ENCODE measurements at places on chromosomes 1 and 21.

DNA sequence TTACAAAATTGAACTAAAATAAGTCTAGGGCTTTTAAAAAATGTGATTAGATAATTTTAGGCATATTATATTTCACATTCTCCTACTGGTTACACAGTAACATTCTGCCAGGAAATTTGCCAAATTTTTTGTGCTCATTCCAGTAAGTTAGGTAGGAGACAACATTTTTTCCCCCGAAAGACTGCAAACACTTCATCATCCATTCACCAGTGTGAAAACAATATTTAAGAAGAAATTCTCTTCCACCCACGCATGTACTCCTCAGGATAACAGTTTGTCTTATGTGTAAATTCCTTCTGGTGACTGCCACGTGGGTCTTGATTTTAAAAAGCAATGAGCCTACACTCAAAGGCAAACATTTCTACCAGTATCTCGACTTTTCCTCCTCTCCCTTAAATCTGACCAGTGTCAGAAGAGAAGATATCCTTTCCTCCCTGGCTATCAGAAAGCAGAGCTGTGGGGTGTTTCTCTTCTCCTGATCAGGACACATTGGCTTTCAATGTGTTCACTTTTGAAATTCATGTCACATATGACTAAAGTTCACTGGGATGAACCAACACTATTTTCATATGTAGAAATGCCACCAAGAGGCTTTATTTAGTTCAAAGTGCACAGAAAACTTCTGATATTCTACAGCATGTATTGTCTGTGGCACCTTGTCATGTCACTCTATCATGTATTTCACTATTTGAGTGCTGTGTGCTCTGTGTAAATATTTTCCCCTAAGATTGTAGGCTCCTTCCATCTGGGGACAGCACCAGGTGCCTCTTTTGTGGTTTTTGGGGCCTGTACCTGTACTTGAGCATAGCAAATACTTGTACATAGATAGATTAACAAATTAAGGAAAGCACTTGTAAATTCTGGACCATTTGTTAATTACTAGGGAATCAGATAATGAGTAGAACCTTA lies 38.6 kb downstream of the LHX9 start:
- no peak for DNase-seq

DNA sequence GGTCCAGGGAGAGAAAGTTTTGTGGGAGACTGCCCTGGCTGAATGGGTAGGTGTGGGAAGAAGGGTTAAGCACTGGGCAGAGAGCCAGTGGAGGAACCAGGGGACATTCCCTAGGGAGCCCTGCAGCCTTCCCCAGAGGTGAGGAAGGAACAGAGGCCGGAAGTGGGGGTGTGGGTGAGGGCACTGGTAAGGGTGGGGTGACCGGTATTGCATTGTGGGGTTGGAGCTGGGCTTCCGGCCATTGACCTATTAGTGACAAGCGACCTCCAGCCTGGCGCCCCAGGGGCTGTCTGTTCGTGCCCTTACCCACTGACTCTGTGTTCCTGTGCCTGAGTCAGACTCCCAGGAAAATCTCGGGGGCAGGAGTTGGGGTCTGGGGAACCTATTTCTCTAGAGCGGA lies 3.5 kb upstream of the TSPAN1 start:
- no peak for DNase-seq

DNA sequence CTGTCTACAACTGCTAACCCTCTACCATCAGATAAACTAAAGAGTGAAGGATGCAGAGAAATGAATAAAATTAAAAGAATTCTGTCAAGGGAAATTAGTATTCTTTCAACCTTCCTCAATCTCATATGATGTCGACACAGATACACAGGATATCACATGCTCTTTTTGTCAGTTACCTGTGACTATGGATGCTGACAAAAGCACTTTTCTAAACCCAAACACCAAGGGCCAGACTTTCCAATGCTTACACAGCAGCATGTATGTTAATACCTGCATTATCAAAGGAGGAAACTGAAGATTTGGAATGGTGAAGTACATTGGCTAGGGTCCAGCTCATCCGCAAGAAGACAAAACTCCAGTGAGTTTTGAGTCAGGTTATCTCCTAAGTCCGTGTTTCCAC lies 294.0 kb downstream of the SMYD3 start:
- DNase-seq, result no peak

DNA sequence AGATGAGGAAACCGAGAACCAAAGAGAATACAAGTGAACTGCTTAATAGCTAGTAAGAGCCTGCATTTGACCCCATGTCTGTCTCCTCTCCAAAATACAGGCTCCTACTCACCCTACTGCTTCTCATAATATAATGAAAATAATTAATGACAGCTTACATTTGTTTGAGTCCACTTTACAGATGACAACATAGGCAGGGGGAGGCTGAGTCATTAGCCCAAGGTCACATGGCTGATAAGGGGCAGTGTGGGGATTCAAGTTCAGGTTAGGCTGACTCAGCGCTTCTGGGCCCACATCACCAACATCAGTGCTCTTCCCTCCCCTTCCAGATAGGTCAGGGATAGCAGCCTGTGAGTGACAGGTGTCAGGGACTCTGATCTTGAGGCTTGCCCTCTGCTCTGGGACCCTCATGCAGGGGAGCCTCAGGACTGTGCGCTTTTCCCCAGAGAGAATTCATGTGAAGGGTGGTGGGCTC lies 16.2 kb downstream of the AZIN2 start:
- DNase-seq, result no peak

DNA sequence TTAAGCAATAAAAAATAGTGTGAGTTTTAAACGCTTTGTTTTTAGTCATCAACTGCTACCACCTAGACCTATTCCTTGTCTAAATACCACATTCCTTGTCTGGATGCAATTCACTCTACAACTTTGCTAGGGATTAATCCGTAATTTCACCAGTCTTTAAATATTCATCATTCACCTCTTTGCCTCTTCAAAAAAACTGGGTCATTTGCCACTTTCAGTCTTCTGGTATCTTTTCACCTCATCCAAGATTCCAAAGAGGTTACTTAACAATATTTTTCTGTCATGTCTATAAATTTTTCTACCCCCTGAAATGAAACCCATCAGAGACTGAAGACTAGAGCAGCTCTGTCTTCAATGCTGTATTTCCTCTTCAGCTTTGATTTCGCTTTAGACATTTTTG lies 9.5 kb downstream of the PALMD start:
- no peak for DNase-seq

- DNase-seq, result no peak
Observed at GRCh38 chr21:43869486-43870325, 4.7 kb downstream of the AGPAT3 start.

- DNase-seq, result no peak
Observed at GRCh38 chr1:173084292-173084691, 33.6 kb upstream of the TNFSF18 start.

DNA sequence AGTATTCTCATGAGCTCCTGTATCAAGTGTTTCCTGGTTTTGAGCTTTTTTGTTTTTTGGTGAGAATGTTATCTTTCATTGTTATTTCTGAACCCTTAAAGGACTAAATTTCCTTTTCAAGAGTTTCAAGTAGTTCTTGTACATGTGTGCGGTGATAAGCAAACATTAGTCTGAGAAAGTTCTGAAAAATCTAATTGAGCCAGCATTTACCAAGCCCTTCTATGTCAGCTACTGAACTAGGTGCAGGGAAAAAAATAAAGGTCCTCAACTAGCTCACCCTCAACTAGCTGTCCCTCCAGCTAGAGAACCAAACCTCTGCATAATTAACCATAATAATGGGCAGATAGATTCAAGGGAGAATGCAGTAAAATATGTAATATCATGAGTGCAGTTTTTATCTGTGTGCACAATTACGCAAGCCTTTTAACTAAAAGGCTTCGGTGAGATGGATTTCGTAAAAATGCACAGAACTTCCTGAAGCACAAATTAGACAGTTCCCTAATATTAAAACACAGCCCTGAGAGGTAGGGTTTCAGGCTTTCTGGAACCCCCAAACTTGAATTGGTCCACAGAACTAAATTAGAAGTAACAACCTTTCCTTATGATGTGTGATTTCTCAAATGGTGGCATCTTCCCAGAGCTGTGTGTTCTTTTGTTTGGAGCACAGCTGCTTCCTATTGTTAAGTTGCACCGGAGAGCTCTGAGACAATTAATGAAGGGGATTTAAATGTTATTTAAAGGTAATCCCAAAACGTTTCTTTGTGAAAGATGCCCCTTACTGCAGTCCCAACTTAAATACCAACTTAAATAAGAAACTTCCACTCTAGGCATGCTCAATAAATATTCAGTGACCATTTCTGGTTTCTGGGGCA lies 165.8 kb downstream of the NFIA start:
- no peak for DNase-seq

- DNase-seq, result peak; percentile 43
Observed at GRCh38 chr1:206551986-206552326, 44.6 kb downstream of the RASSF5 start.

- no peak for DNase-seq
Observed at GRCh38 chr1:59511476-59512465, 214.9 kb downstream of the FGGY start.

- DNase-seq, result no peak
Observed at GRCh38 chr1:58818976-58819375, 35.1 kb upstream of the JUN start.

DNA sequence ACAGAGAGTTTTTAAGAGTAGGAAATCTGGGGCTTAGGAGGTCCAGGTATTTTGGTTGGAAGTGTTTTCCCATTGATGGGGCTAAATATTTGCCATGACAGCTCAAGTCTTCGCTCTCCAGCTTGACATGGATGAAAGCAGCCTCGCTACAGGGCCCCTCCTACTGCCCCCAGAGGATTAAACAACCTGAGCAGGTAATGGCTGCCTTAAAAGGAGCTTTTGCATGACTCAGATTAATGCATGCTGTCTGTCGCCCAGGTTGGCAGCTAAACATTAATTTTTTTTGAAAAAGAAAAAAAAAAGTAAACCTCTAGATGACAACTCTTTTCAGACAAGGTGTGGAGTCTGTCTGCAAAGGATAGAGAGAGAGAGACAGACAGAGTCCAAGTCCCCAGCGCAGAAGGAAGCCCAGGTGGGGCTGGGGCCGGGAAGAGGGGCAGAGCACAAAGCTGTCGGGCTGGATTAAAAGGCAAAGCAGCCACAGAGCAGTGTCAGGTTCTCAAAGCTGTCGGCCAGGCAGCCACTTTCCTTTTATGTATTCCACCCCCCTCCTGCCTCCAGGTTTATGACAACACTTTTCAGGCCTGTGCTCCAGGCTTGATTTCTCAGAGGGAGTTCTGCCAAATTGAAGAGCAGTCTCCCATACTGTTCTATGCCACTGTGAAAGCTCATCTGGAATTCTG lies 127.9 kb downstream of the CLIC6 start:
- no peak for DNase-seq

DNA sequence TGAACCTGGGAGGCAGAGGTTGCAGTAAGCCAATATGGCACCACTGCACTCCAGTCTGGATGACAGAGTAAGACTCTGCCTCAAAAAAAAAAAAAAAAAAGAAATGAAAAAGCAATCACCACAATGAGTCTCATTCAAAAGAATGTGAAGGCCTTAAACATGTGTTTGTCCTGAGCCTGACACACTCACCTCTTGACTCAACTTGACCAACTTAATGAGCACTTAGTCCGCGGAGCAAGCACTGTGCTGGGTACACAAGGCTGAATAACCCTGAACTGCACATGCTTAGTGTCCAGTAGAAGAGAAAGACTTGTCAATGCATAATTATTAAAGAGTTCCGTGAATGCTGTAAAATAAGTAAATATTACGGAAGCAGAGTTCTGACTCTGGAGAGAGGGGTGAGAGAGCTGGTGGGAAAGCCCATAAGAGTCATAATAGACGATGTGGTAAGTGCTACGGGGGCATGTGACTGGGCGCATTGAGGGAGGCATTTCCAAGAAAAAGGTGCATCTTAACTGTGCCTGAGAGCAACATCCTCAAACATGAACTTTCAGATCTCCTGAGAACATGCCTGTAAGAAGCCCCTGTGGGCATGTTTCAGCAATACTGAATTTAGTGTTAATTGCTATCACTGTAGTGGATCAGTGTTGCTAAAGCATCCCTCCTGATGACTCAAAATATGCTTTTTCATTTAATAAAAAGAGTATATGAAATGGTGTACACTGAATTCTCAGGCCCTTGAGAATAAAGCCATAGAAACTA lies 27.2 kb downstream of the MCOLN2 start:
- no peak for DNase-seq

- DNase-seq, result no peak
Observed at GRCh38 chr1:186440584-186440983, 20.3 kb downstream of the PDC start.

DNA sequence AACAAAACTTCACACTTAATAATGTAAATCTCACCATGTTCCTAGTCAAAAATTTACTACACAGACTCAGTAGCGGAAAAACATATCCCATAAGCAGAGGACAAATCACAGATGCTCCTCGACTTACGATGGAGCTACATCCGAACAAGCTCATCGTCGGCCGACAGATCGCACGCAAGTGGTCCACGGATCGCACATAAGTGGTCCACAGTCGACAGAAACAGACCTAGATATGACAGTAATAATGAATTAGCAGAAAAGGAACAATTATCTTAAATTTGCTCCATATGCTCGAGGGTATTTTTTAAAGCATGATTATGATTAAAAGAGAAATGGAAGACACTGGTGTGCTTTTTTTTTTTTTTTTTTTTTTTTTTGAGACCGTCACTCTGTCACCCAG lies 36.3 kb downstream of the WDR4 start:
- no peak for DNase-seq

GRCh38 chr1:26814893-26815292 lies 11.6 kb upstream of the ZDHHC18 start:
- no peak for DNase-seq

DNA sequence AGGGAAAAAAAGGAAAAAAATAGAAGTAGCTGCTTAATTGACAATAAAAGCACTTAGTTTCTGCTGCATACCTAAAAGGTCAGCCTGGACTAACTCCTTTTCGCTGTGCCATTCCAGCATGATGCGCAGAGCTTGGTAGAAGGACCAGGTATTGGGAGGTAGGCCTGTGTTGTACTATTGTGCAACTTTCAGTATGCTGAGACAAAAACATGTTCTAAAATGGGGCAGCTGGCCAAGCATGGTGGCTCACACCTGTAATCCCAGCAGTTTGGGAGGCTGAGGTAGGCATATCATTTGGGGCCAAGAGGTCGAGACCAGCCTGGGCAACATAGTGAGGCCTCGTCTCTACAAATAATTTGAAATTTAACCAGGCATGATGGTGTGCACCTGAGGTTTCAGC lies 15.0 kb upstream of the SCCPDH start:
- DNase-seq, result no peak

- DNase-seq, result no peak
Observed at GRCh38 chr1:160429702-160430535, 29.6 kb downstream of the VANGL2 start.

- no peak for DNase-seq
Observed at GRCh38 chr1:38266197-38266520, 219.6 kb upstream of the POU3F1 start.

DNA sequence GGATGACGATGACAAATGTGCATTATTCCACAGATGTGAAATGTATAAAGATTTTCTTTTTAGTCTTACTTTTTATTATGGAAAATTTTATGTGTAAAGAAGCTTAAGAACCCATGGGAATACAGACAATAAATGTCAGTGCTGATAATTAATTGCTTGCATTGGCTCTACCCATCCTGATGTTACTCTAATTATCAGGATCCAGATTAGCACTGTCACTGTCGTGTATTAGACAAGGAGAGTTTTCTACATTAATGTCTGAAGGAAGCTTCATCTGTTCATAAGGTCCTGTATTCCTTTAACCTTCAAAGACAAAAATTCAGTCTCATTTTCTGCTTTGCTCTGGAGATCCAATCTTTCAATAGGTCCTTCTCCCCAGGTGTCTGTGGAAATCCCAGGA lies 259.1 kb upstream of the ADAMTS5 start:
- DNase-seq, result no peak

- DNase-seq, result no peak
Observed at GRCh38 chr1:237250055-237250454, 208.1 kb downstream of the RYR2 start.

GRCh38 chr1:220367833-220368232 lies 95.6 kb upstream of the RAB3GAP2 start:
- no peak for DNase-seq

GRCh38 chr1:46630719-46631118 lies 14.1 kb upstream of the MOB3C start:
- no peak for DNase-seq

Measured in activated naive CD4-positive, alpha-beta T cell (primary cell).